T-helper 17 cell (primary cell): ENCODE measurements at places on chromosomes 7 and 10. TPM values are rescaled to one million over a fixed set of nuclear protein-coding genes. Genes with fewer than 3 reads are reported as not detected.

- no peak overlapping the region for H3K27ac ChIP-seq
- no peak for DNase-seq
- H3K4me1 ChIP-seq, result no peaks in the 10 kb centered on the region
Measured at GRCh38 chr7:10156972-10157371, 816.7 kb upstream of the PHF14 start.

GRCh38 chr7:64102656-64103400, 57.6 kb downstream of the ZNF727 start:
- H3K27me3 ChIP-seq, result no peaks in the 10 kb centered on the region
- no peaks in the 10 kb centered on the region for H3K4me1 ChIP-seq
- no peak overlapping the region for H3K27ac ChIP-seq
- no peaks in the 10 kb centered on the region for H3K36me3 ChIP-seq

DNA sequence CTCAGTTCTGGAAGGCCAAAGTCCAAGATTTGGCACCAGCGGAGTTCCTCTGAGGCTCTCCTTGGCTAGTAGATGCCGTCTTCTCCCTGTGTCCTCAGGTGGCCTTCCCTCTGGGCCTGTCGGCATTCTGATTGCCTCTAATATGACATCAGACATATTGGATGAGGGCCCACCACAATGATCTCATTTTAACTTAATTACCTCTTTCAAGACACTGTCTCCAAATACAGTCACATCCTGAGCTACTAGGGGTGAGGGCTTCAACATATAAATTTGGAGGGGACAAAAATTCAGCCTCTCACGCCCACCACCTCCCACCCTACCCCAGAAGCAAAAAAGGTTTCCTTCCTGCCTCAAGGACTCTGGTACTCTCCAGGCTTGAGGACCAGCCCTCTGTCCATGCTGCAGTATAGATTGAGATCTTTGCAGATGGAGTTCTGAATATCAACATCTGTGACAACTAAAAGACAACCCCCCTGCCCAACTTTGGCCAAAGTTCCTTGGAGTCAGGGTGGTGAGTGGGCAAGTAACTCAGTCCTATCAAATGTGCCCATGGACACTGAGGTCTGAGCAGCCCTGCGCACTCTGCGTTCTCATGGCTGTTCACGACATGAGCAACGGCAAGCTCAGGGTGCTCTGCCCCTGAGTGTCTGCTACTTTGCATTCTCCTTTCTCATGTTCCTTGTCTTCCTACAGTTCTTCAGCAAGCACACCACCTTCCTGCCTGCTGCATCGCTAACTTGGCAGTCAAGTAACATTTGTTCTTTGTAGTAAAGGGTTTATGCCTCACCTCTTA, 11.5 kb downstream of the TMEM176B start:
- H3K27me3 ChIP-seq, result peaks cover 27% of the 10 kb centered on the region
- no peak for DNase-seq
- H3K4me1 ChIP-seq, result peaks cover 4% of the 10 kb centered on the region
- H3K36me3 ChIP-seq, result peaks cover 2% of the 10 kb centered on the region

- DNase-seq, result no peak
- no peak overlapping the region for H3K4me3 ChIP-seq
Measured at GRCh38 chr7:145431834-145432233, 596.0 kb upstream of the TPK1 start.

DNA sequence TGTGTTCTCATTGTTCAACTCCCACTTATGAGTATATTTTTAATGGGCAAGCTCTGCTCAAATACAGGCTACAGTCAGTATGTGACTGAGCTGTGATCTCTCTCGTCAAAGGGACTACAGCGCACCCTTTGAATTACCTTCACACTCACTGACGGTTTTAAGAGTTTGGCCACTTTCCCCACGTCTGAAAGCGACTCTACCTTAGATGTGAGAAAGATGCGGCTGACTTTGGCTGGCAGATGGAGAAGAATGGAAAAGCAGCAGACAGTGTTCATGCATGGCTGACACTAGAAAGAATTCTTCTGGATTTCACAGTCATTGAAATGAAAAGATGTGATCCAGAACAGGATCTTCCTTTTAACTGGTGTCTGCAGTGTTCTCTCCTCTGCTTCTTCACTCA, 2.0 kb upstream of the ATRNL1 start:
- H3K27me3 ChIP-seq, result peaks cover 47% of the 10 kb centered on the region
- H3K4me1 ChIP-seq, result peaks cover 13% of the 10 kb centered on the region
- no peak overlapping the region for H3K4me3 ChIP-seq
- DNase-seq, result no peak
- peaks cover 2% of the 10 kb centered on the region for H3K36me3 ChIP-seq

Gene DRGX
- not detected for total RNA-seq

Gene PAPOLB
- not detected for total RNA-seq

Gene HHEX
- total RNA-seq, result 4.9 TPM
